ENCODE measurements at places on chromosomes 5 and 9.

DNA sequence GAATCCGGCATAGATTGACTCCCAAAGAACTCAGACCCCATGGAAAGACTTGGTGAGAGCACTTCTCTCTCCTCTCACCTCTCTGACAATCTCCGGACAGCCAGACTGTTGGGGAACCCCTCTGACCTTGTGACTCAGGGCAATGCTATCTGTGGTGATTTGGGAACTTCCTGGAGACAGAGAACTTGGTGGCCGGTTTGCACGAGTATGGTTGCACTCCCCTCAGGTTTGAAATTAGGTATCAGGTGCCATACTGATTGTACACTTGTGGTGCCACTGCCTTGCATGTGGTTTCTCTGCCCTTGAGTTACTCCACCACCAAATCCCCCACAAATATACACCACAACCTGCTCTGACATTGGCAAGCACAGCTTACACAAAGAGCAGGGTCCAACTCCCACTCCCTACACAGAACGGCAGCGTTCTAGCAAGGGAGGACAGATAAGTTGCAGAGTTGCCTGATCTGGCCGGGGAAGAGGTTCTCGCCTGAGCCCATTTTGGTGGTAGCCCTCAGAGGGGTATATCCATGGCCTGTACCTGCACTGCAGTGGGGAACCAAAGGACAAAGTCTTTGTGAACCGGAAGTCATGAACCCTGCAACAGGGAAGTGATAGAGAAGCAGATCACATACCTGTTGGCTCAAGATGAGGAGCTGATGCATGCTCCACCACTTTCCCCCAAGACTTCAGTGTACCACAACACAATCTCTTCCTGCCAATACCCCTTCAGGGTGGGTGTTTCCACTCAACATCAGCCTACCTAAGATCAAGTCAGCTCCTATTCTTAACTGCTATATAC lies 255.1 kb downstream of the MCTP1 start:
- DNase-seq, result no peak

GRCh38 chr5:96852759-96853158 lies 23.5 kb upstream of the ERAP2 start:
- DNase-seq, result no peak

DNA sequence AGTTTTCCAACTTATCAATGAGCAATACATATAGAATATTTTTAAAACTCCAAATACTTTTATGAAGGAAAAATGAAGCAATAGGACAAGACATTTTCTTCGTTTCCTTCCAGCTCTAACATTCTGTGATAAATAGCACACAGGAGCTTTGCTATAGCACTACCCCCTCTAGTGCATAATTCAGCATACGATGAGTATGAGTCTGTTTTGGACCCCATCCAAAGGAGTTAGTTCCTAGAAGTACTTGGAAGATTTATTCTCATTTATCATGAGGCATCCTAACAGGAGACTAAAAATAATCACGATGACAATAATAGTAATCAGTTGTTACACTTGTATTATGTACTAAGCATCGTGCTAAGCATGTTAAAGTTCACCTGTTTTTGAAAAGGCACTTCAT lies 1061.3 kb upstream of the DMAC1 start:
- no peak for DNase-seq

GRCh38 chr9:90870621-90871326 lies 69.2 kb downstream of the SYK start:
- no peak for DNase-seq

DNA sequence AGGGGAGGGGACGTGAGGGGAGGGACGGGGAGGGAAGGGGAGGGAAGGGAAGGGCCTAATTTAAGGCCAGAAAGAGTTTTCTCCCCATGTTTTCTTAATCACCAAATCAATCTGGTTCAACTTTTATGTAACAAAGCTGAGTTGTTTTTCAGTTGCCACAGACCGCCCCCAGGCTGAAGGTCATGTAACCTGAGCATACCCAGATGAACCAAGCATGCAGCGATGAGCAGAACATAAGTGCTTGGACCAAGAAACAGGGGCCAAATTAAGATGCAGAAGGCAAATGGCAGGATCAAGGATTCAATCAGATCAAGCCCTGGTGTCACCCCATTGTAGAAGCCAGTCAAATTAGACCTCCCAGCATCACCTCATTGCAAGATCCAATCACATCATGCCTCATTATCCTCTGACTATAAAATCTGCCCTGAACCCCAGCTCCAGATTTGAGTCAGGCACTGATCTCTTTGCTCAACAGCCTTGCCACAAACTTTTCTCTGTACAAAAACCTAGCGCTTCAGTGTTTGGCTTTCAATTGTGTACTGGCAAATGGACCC lies 113.5 kb upstream of the TNPO1 start:
- DNase-seq, result no peak

DNA sequence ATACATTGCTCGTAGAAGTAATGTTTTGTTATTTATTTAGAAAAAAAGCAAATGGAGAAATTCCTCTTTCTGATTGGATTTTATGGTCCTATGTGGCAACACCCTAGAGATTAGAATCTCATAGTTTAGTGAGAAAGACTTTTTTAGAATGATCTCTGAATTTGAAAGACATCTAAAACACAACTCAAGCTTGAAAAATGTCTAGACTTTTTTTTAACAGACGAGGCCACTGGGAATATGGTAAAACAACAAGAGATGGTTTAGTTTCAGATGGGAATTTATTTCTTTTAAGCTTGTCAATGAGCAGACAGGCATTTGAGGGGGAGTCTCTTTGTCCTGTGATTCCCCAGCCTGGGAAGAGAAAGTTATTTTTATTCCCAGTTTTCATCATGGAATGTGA lies 122.1 kb downstream of the NTRK2 start:
- no peak for DNase-seq

GRCh38 chr5:105993027-105993426 lies 1677.7 kb downstream of the EFNA5 start:
- DNase-seq, result no peak

- DNase-seq, result no peak
Measured at GRCh38 chr9:121267689-121268597, at the start of gene GSN. Gene GSN, plus strand, starts transcription at chr9:121268162. Its CDS starts 33,810 bp downstream, at chr9:121301972.

DNA sequence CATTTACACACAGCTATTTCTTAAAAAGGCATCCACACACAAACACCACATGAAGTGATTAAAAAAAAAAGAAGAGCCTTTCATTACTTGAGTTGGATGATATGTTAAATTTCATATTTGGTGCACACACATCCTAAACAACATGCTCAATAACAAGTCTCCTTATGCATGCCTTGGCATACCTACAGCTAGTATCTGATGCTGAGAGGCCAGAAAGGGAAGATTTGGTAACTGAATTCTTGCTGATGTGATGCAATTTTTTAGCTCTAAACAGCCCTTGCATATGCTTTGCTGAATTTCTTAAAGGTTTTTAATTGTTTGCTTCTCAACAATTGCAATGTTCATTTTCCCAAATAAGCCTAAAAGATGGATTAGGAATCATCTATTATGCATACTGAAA lies 338.8 kb downstream of the ARL15 start:
- no peak for DNase-seq

DNA sequence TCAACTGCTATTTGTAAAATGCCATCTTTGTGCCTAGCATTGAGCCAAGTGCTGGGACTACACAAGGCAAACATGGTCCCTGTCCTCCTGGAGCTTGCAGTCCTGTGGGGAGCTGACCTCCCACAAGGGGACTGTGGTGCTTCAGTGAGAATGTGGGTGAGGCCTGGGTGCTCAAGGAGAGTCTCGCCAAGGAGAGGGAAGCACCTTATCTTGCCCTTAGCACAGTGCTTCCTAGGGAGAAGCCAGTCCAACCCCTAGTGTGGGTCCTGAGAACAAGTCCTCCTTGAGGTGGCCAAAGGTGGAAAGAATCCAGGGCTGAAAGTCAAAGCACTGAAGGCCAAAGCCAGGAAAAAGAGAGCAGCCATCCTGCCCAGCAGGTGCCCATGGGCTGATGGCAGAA lies 31.1 kb upstream of the MVB12B start:
- DNase-seq, result no peak
